LHCN-M2 (cell line): ENCODE measurements at places on chromosomes 1 and 21.

GRCh38 chr1:31621847-31622730, 4.6 kb downstream of the HCRTR1 start:
- no peak for DNase-seq

GRCh38 chr1:198364471-198364870, 176.0 kb downstream of the ATP6V1G3 start:
- DNase-seq, result no peak

- peak; percentile 47 for DNase-seq
These were observed 190.4 kb upstream of the USP25 start for GRCh38 chr21:15539376-15539775.

- peak; percentile 38 for DNase-seq
These were observed 1.2 kb upstream of the ST3GAL3 start for GRCh38 chr1:43705982-43706597.

DNA sequence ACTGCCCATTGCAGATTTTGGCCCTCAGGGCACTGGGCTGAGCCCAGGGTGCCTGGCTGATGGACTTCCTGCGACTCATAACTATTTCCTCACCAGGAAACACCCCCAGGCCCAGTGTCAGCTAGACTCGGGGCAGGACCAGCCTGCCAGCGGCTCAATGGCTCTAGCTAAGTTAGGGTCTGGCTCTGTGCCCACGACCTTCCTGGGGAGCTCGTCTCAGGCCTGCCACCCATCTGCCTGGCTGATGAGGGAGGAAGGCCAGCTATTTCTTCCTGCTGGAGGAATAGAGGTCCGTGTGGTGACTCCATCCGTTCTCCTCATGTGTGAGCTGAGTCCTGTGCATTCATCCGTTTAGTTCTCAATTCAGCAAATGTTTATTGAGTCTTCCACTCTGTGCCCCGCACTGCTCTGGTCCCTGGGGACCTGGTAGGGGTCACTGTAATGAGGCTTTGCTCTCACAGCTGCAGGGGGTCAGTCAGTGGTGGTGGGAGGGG, 44.5 kb downstream of the KIRREL1 start:
- DNase-seq, result peak; percentile 54

GRCh38 chr1:86776108-86776507, 71.7 kb downstream of the SH3GLB1 start:
- no peak for DNase-seq

- DNase-seq, result peak; percentile 71
These were observed 74.2 kb downstream of the PTPRC start for GRCh38 chr1:198713081-198713480.

DNA sequence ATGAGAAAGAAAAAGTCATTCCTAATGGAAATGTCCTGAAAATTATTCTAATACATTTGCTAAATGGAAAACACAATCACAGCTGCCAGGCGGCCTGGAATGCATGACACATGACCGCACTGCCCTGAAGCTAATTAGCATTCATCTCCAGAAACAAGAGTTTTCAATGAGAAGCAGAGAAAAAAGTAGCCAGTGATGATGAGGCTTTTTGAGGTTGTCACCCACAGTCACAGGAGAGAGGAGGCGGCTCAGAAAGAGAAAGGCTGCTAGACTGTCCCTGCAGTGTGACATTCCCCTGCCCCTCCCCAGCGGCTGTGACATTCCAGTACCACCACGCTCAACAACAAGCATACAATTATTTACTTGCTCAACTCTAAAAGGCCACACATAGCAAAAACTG, 122.9 kb upstream of the KRTAP19-8 start:
- peak; percentile 66 for DNase-seq

GRCh38 chr1:176576670-176577069, 113.7 kb downstream of the PAPPA2 start:
- DNase-seq, result no peak

- no peak for DNase-seq
These were observed 70.4 kb downstream of the DDR2 start for GRCh38 chr1:162702628-162703027.

DNA sequence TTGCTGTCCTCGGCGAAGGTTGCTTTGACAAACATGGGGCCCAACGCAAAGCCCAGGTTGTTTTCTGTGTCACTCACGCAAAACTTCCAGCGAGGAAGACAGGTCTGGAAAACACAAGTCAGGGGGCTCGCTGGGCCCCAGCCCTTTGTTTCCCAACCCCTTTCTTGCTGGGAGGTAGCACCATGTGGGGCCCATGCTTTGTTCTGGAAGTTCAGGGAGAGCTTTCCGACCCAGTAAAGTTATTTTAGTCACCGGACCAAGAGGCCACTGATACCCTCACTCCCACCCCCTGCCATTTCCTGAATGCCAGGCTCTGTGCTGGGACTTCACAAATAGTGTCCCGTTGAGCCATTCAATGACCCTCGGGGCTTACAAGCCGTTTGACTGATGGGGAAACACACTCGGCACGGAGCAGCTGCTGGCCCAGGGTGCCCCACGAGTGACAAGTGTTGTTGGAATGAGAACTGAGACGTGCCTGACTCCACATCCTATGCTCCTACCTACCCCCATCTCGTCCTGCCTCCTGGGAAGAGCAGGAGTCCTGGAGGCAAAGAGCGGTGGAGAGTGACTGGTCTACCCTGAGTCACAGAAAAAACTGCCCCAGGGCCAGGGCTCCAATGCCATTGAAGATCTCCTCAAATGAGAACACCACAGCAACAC, 52.0 kb downstream of the ECE1 start:
- peak; percentile 76 for DNase-seq
